Metanephros (tissue), 2 donors: ENCODE measurements at places on chromosomes 3 and 15. TPM values are rescaled to one million over a fixed set of nuclear protein-coding genes. Genes with fewer than 3 reads are reported as not detected.

Gene AADACL2
- total RNA-seq = not detected

Gene NLGN1
- 5.4 TPM for total RNA-seq

Gene KCNAB1
- total RNA-seq = 3.0 TPM

Gene C3orf85
- 3.6 TPM for total RNA-seq

Gene CAMK2N2
- 0.70 TPM for total RNA-seq

Gene IL5RA
- 0.88 TPM for total RNA-seq

Gene LMAN1L
- not detected for total RNA-seq

Gene PLA2G4D
- total RNA-seq = not detected

Gene FSTL1
- 397 TPM for total RNA-seq

Gene OXTR
- total RNA-seq = 1.1 TPM

Gene GPR27
- total RNA-seq = 9.0 TPM
